ENCODE measurements at places on chromosomes 16 and 17. TPM values are rescaled to one million over a fixed set of nuclear protein-coding genes. Genes with fewer than 3 reads are reported as not detected.

DNA sequence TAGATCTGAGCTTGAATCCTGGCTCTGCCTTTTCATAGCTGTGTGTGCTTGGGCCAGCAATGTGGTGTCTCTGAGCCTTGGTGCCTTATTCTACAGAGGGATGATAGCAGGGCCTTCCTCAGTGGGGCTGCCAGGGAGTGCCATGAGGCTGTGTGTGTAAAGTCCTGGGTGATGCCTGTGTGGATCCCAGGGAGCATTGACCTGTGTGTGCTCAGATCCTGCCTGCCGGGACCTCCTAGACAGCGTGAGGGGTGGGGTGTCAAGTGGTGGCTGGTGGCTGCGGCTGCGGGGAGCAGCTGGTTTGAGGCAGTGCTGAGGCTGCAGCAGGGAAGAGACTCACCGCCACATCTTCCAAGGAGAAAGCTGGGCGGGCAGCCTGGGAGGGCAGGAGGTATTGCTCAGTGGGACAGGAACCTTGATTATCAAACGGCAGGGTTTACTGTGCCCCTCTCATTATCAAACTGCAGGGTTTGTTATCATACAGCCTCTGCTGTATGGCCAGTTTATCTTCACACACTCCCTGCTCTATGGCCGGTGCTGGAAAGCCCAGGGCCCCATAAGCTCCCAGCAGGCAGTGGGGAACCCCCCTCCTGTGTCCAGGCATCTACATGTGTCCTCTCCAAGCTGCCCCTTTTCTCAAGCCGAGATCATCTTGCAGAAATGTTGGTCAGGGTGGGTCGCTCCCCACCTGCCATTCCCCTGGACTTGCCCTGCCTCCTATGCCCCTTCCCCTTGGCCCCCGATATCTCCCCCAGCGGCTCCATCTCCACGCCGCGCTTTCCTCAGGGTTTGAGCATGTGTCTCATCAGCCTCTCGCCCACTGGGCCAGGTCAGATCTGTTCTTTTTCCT, 3.1 kb upstream of the ADCY7 start:
- DNase-seq: no peak

- DNase-seq: no peak
Observed at GRCh38 chr17:79154951-79155585, 80.4 kb downstream of the ENGASE start.

- no peak for DNase-seq
Observed at GRCh38 chr17:70225276-70225675, 55.9 kb downstream of the KCNJ2 start.

DNA sequence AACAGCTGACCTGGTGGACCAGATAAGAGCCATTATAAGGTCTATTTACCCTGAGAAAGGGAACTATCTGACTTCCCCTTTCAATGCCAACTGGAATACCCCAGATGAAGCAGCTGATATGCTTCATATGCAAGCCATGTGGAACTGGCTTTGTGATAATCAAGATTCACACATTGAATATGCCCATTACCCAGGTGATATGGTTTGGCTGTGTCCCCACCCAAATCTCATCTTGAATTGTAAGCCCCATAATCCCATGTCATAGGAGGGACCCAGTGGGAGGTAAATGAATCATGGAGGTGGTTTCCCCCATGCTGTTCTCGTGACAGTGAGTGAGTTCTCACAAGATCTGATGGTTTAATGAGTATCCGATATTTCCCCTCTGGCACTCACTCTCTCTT, 42.1 kb downstream of the IKZF3 start:
- no peak for DNase-seq

- DNase-seq: no peak
Observed at GRCh38 chr16:1221628-1222552, 3.2 kb downstream of the TPSG1 start.

GRCh38 chr17:64343833-64344637, 46.6 kb downstream of the PECAM1 start:
- peak; percentile 47 for DNase-seq

DNA sequence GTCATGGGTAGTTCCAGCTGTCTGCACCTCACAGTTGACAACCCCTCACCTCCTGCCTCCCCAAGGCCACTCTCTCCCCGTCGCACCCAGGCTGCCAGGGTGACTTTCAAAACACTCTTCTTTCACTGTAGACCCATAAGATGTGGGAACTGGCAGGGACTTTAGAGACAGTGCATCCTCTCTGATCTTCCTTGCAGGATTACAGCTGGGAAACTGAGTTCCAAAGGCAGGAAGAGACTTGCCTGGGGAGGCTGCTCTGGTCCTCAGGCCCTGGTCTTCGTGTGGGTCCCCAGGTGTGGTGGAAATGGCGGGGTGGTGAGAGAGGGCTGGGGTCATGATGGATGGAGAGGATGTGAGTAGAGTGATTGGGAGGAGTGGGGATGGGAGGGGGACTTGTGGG, 21.9 kb upstream of the NKD1 start:
- no peak for DNase-seq

GRCh38 chr17:80029258-80029974, 6.3 kb downstream of the TBC1D16 start:
- DNase-seq: no peak

DNA sequence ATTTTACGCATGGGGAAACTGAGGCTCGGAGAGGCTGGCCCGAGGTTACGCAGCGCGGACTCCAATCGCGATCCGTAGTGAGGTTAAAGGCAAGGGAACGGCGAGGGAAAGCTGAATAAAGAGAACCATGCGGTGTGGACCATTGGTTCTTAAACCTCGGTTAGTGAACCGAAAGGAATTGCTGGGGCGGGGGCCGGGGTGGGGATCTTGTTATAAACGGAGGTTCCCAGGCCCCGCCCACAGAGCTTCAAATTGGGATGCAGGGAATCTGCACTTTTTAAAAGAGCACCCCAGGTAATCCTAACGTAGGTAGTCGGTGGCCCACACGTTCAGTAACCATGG, 524 bp downstream of the IQCK start:
- DNase-seq: no peak

DNA sequence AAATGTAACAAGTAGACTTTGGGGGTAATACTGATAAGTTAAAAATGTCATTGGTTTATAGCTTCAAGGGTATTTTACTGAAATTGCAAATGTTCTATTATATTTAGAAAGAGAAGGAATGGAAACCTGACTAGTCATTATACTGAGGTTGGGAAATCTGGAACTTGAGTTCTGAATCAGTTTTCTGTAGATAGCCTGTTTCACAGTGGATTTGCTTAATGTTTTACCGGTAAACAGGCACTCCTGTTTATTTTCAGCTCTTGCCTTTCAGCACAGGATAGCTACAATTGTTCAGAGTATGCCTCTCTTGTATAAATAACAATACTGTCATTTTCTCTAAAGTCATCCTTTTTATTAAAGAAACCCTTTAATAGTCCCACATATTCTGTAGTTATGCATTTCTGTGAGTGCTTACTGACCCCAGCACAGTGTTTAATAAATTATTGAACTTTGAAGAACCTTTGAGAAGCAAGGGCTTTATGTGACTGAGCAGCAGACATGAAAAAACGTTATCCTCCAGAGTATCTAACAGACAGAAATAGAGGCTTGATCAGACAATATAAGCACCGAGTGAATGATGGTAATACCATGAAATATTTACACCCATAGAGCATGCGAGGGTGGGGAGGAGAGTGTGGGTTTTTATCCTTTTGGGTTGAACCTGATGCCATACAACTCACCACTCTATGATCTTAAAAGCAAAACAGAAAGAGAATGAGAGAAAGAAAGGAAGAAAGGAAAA, 58.2 kb downstream of the FTO start:
- no peak for DNase-seq

DNA sequence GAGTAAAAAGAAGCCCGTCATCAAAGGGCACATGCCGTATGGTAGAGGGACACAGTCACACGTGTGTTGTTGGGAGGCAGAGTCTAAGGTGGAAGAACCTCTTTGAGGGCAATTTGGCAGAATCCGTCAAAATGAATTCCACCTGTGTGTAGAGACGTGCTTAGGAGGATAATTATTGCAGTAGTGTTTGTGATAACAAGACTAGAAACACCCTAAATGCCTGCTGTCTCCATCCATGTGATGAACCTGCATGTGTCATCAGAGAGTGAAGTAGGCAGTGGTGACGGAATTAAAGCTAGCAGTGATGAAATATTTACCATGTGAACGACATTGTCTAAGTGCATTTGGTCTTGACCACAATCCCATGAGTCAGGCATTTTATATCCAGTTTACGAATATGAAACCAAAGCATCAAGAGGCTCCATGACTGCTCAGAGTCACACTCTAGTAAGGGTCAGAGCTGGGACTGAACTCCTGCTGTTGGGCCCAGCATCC, 61.3 kb upstream of the ADORA2B start:
- no peak for DNase-seq

Gene CTRB1
- not detected for polyA plus RNA-seq

Gene KPNA2
- 102 TPM for polyA plus RNA-seq

Gene OR3A3
- 0.25 TPM for polyA plus RNA-seq

Gene TSPAN10
- polyA plus RNA-seq: 7.7 TPM

Gene KNOP1
- polyA plus RNA-seq: 38.9 TPM

Gene LRRC37B
- polyA plus RNA-seq: 16.7 TPM

Gene CDH8
- 3.6 TPM for polyA plus RNA-seq

Gene LPCAT2
- 8.3 TPM for polyA plus RNA-seq

Gene SYCE1L
- 13.8 TPM for polyA plus RNA-seq

Gene EVI2B
- polyA plus RNA-seq: 2.4 TPM

All from left renal cortex interstitium (tissue), 4 donors.